ENCODE measurements at places on chromosomes 1 and 21.

GRCh38 chr1:152870831-152871730 is 7.0 kb upstream of the SMCP start:
- DNase-seq = peak; percentile 50

DNA sequence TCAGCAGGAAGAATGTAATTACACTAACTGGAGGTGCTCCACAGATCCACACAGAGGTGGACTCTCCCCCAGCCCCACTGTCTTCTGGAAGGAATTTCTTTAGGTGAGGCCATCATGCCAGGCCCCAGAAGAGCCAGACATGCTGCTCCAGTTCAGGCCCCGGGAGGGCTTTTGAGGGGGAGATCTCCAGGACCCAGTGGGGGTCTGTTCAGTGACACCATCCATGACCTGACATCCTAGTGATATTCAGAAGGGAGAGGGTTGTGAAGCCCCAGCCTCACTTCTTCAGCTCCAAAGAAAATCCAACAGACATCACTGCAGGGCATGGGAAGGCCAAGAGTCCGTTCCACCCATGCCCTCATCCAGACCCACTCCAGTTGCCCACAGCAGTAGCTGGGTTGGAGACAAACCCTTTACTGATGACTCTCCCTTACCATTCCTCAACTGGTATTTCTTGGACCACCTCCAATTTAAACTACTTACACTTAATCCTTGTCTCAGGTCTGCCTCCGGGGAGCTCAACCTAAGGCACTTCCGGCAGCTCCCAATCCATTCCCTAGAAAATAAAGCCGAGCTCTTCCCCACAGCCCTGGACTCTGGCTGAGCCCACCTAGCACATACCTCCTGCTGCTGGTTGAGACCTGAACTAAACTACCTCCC is 39.2 kb downstream of the CSMD2 start:
- DNase-seq = no peak

- DNase-seq = no peak
Observed at GRCh38 chr1:69263921-69264391, 303.8 kb upstream of the LRRC7 start.

GRCh38 chr21:42746593-42747275 is 93.3 kb downstream of the PDE9A start:
- no peak for DNase-seq

- no peak for DNase-seq
Observed at GRCh38 chr1:88878731-88879130, 12.6 kb downstream of the GTF2B start.

DNA sequence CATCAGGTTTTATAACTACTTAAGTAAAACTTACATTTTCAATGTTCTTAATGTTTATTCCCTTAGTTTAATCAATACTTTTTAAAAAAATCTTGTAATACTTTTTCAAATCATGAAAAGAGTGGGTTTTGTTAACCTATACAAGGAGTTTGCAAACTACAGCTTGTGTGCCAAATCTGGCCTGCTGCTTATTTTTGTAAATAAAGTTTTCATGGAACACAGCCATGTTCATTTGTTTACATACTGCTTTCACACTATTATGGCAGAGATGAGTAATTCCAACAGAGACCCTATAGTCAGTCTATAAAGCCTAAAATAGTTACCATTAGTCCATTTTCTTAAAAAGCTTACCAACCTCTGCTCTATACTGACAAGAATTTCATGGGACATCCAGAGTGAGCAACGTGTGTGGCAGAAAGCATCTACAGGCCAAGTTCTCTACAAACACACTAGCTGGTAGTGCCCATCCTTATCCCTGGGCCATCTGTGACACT is 42.6 kb downstream of the ERO1B start:
- no peak for DNase-seq

DNA sequence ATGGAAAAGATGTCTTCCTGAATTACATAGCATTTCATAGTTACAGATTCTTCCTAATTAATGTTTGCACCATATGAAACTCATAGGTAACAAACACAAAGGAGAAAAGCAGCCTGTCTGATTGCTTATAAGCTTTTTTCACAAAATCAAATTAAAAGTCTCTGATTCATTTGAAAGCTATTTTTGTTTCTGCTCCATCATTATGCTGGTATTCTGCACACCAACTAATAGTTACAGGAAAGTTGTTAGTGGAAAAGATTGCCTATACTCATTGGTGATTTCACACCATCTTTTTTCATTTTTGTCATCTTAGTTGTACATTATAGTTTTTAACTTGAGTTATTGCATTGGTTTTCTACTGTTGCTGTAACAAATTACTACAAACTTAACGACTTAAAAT is 70.0 kb downstream of the PRKAA2 start:
- DNase-seq = peak; percentile 34

GRCh38 chr1:42328916-42329496 is 6.0 kb downstream of the FOXJ3 start:
- no peak for DNase-seq

DNA sequence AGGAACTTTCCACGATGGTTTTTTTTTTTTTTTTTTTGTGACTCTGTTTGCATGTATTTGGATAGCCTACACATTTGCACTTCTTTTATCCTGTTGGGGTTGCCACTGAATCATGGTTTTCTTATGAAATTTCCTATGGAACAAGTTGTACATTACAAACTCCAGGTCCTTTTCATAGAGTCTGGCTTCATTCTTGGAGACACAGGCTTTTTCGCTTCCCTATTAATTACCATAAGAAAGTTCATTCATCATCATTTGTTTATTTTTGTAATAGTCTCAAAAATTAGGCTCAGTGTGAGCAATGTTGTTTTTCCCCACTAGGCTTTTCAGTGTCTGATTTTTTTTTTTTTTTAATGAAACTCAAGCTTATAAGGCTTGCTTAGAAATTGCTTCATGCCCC is 179.4 kb downstream of the FMN2 start:
- DNase-seq = no peak

- no peak for DNase-seq
Observed at GRCh38 chr1:39727932-39728317, 10.8 kb upstream of the PPIE start.

GRCh38 chr1:11693024-11693590 is 1.6 kb downstream of the DRAXIN start:
- DNase-seq = peak; percentile 90

DNA sequence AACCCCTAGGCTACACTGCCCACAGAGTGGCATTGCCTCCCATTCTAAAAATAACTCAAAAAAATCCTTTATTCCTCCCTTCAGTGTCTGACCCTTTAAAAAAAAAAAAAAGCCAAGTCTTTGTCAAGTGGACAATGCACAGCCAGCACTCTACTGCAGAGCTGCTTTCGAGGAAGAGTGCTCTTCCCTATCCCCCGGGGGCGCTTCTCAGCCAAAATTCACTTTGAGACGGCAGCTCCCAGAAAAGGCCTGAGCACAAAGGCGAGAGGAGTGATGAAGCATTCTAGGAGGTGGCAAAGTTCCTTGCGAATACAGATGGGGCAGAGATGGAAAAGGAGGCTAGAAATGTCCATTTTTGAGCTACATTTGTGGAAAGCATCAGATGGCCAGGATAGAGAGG is 23.3 kb downstream of the EPHA10 start:
- no peak for DNase-seq

- peak; percentile 67 for DNase-seq
Observed at GRCh38 chr21:45971616-45972352, 9.8 kb upstream of the COL6A1 start.

DNA sequence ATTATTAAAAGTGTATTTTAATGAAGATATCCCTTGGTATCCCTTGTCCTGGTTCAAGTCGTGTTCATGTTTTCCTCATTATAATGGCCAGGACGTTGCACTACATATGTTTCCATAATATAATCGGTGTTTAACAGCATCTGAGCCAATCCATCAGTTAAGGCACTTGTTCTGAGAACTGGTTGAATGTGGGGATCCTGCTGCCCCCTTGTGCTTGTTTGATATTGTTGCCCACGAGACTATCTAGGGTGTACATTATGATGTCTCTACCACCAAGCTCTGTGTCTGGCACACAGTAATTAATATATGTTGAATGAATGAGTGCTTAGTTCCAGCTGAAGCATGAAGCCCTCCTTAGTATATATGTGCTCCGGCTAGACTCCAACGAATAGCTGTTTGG is 193.0 kb downstream of the CACNA1E start:
- peak; percentile 5 for DNase-seq

DNA sequence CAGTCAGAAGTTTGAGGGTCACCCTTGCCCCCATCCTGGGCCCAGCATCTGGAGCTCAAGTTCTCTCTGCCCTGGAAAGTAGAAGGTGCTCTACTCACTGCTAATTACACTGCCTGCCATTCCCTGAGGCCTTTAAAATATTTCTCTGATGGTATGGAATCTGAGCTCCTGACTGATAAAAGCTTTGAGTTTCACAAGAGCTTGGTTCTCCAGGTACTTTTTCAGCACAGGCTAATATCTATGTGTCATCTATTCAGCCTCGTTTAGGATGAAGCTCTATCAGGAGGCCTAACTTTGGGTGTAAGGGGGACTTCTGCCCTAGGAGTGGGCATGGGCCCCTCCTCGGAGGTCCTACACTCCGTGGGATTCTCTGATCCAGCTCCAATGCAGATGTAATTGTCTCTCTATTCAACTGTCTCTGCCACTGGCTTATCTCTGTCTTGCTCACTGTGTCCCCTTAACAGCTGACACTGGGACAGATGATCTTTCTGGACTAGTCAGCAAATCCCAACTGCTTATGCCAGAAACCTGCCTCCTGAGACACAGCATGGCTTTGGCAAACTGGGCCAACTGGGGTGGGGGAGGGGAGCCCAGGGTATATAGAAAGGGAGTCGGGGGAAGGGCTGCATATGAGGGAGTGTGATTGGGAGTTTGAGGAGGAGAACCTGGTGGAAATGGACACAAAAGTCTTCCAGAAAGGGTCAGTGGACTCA is 104.2 kb upstream of the GADD45A start:
- no peak for DNase-seq

GRCh38 chr1:68141071-68142021 is 90.9 kb upstream of the DIRAS3 start:
- no peak for DNase-seq

DNA sequence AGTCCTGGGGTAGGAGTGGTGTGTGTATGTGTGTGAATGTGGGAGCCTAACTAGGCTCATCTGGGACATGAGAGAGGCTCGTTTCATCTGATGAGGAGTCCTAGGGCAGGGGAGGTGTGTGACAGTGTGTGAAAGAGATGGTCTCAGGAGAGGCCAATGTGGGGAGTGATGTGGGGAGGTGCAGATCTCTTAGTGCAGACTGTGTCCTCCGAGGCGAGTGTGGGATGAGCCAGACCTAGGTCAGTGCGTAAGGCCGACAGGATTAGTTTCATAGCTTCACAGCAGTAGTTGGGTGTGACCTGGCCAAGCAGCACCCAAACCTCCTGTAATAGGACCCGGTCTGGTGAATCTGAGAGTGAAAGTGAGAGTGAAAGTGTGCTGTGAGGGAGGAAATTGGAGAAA is 94.7 kb downstream of the LIPI start:
- DNase-seq = no peak

GRCh38 chr1:109626682-109627408 is 7.2 kb downstream of the AMPD2 start:
- DNase-seq = no peak

- DNase-seq = no peak
Observed at GRCh38 chr1:90127288-90127953, 132.5 kb downstream of the ZNF326 start.

- peak; percentile 80 for DNase-seq
Observed at GRCh38 chr1:241356519-241357365, at the start of gene RGS7. Gene RGS7 (minus strand): TSS chr1:241357205.

GRCh38 chr1:116987256-116987555 is 14.4 kb upstream of the CD101 start:
- no peak for DNase-seq
